ENCODE measurements at places on chromosomes 11 and 22. TPM values are rescaled to one million over a fixed set of nuclear protein-coding genes. Genes with fewer than 3 reads are reported as not detected.

Gene DERL3
- total RNA-seq: 5.7 TPM

DNA sequence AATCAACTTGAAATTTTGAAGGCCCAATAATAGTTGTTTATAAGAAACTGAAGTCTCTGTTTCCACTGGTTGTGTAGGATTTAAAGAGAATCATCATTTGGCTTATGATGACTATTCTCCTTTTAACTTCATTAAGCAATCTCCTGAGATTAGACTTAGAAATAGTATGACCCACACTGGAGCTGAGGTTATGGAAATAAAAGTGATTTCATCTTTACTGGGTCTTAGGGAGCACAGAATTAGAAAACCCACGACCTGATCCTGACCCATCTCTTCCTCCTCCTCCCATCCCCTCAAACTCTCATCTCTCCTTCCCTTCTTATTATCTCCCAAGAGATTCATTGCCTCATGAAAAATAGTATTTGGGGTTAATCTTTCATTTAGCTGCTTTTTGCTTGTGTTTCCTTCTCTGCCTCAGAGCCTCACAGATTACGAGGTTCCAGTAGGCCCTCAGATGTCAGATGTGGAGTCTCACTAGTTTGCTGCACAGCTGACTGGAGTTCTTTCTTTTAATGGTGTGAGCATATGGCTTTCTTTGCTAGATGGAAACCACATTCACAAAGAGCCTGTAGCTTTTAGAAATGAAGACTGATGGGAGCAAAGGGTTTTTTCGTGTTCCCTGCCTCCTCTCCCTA, 85.0 kb downstream of the ALX4 start:
- DNase-seq: no peak

DNA sequence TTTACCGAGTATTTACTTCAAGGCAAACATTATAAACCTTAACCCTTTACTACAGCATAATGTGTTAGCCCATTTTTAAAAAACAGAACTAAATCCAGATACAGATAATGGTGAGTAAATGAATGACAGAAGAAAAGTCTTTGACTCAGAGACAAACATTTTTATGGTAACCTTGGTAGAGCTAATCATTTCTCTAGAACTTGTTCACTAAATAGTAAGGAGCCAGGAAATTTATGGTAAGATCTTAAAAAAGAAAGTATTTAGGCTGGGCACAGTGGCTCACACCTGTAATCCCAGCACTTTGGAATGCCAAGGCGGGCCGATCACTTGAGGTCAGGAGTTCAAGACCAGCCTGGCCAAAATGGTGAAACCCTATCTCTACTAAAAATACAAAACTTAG, 11.5 kb upstream of the FUT4 start:
- DNase-seq: no peak

DNA sequence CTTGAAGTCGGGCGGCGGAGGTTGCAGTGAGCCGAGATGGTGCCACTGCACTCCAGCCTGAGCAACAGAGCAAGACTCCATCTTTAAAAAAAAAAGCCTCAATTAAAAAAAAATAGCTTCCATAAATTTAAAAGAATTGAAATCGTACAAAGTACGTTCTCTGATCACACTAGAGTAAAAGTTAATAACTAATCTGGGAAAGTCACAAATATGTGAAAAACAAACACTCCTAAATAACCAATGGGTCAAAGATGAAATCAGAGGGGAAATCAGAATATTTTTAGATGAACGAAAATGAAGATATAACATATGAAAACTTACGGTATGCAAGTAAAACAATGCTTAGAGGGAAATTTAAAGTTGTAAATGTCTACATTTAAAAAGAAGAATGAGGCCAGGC, 19.8 kb downstream of the NEFH start:
- DNase-seq: no peak

- DNase-seq: no peak
Observed at GRCh38 chr11:113789675-113790320, 10.2 kb downstream of the CLDN25 start.

GRCh38 chr22:37807410-37808293, at the start of gene GCAT:
TSS of gene GCAT (plus strand) at chr22:37807934. CDS start at chr22:37807968, 34 bp downstream.
- DNase-seq: peak; percentile 84
